Activated CD4-positive, alpha-beta T cell treated with anti-CD3 and anti-CD28 coated beads for 36 hours (primary cell): ENCODE measurements at places on chromosomes 11 and 22. TPM values are rescaled to one million over a fixed set of nuclear protein-coding genes. Genes with fewer than 3 reads are reported as not detected.

- DNase-seq: no peak
These were observed 93.5 kb upstream of the ARHGAP20 start for GRCh38 chr11:110805756-110806155.

- DNase-seq: no peak
These were observed 12.0 kb upstream of the MMP1 start for GRCh38 chr11:102809971-102810370.

DNA sequence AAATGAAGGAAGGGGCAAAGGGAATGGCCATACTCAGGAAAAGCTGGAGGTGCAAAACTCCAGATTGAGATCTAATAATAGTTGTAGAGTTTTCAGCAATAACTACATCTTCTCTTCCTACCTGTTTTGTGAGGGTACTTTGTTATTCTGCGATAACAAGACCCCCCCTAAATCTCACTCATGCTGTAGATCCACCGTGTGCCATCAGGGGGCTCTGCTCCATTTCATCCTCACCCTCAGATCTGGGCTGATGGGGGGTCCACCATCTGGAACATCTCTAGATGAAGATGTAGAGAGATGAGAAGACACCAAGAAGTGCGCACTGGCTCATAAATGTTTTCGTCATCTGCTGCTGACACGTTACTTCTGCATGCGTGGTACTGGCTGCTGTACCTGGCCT lies 135.9 kb upstream of the KIRREL3 start:
- DNase-seq: no peak

DNA sequence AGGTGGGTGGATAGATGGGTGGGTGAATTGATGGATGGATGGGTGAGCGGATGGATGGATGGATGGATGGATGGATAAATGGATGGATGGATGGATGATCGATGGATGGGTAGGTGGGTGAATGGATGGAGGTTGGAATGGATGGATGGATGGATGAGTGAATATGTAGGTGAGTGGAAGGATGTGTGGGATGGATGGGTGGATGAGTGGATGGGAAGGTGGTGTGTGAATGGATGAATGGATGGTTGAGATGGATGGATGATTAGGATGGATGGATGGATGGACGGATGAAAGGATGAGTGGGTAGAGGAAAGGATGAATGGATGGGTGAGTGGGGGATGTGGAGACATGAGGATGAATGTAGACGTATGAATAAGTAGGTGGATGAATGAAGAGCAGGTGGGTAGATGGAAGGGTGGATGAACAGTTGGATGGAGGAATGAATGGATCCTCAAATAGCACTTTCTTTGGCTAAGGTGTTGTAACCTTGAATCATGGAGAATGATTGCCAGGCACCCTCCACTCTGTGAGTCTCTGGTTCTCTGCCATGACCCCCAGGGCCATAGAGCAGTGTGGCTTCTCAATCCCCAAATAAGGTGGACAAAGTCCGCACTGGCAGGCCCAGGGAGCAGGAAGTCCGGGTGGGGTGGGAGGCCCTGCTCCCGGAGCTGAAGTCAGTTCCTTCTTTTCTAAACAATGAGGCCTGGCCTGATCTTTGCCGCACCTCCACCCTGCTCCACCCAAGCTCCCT lies 36.9 kb downstream of the IGF2 start:
- no peak for DNase-seq

Gene GPR83
- 0.12 TPM for total RNA-seq

Gene ARVCF
- total RNA-seq: 1.3 TPM

Gene MYRF
- 0.25 TPM for total RNA-seq
